AG04449 (cell line): ENCODE measurements at places on chromosomes 5 and 9.

DNA sequence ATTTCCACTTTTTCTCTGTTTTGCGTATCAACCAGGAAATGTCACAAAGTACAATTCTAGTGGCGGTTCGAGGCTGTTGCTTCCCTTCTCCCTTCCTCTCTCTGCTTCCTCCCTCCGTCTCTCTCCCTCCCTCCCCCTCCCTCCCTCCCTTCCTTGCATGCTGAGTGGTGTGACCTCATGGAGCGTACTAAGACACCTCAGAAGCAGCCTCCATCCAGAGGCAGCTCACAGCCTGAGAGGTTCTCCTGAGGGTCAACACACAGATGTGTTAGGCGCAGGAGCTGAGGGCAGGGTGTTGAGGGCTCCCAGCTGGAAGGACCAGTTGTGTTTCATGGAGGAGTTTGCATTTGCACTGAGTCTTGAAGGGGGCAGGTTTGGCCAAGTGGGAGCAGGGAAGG, 57.7 kb downstream of the COL5A1 start:
- DNase-seq = no peak

GRCh38 chr5:123651234-123651633, 139.3 kb downstream of the CSNK1G3 start:
- no peak for DNase-seq

- DNase-seq = no peak
These were observed 457.7 kb upstream of the CHD1 start for GRCh38 chr5:99386406-99387077.

GRCh38 chr5:67291066-67291465, 94.5 kb upstream of the CD180 start:
- no peak for DNase-seq

GRCh38 chr9:100819980-100820379, 208.5 kb upstream of the PLPPR1 start:
- no peak for DNase-seq

GRCh38 chr9:129841071-129841470, 5.8 kb downstream of the USP20 start:
- no peak for DNase-seq

GRCh38 chr5:170603109-170603508, 99.3 kb downstream of the KCNIP1 start:
- no peak for DNase-seq

DNA sequence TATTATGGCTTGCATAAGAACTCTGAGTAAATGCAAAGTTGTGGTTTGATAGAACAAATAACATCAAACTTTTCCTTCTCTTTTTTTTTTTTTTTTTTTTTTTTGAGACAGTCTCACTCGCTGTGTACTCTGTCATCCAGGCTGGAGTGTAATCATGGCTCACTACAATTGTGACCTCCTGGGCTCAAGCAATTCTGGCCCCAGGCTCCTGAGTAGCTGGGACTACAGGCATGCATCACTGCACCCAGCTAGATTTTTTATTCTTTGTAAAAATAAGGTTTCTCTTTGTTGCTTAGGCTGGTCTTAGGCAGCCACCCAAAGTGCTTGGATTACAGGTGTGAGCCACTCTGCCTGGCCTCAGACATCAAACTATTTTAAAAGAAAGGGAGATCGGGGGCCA, 19.0 kb upstream of the PTGER4 start:
- DNase-seq = no peak

- DNase-seq = no peak
These were observed 49.7 kb downstream of the PLPP1 start for GRCh38 chr5:55485073-55485472.

- no peak for DNase-seq
These were observed 6.1 kb upstream of the BARX1 start for GRCh38 chr9:93960971-93961841.

DNA sequence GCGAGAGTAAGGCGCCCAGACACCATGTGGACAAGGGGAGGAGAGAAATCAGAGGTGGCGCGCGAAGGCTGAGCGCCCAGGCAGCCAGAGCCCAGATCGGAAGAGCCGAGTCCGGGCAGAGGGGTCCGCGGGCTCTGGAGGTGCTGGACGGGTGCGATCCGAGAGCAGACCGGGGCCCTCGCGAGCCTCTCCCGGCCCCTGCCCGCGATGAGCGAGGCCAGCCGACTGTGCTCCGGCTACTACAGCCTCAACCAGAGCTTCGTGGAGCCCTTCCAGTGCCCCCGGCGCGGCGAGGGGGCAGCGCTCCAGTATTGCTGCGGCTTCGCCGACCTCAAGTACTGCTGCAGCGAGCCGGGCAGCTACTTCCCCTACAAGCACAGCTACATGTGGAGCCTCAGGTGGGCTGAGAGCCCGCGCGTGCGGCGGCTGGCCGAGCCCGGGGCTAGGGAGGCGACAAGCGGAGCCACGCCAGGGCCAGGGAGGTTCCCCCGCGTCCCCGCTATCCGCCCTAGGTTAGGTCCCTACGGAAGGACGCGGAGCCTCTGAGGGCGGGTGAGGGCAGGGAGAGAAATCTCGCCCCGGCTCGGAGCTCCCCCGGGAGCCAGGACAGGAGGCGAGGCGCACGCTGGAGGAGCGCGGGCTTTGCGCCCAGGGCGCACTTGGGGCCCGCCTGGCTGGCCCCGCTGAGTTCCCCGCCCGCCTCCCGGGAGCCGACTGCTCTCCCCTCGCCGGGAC, at the start of gene SHISAL2B:
Gene SHISAL2B (plus strand): TSS at position 87 of the 735 bp plus-strand sequence. CDS start 121 bp downstream, at position 208.
- no peak for DNase-seq

DNA sequence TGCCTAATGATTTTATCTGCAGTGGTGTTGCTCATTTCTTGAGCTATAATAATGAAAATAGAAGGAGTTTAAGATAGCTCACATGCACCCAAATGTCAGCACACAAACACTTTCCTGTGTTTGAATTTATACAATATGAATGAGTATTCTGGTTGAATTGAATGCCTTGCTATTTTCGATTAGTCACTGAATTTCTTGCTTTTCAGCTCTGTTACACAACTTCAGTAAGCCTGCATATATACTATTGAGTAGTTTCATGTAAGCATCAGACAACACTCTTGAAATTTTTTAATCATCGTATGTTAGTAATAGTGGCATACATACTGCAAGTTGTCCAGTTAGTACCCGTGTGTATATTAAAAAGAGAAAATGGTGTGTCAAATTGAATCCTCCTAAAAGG, 281.5 kb upstream of the GRIA1 start:
- no peak for DNase-seq
